ENCODE measurements at places on chromosomes 5 and 9. TPM values are rescaled to one million over a fixed set of nuclear protein-coding genes. Genes with fewer than 3 reads are reported as not detected.

DNA sequence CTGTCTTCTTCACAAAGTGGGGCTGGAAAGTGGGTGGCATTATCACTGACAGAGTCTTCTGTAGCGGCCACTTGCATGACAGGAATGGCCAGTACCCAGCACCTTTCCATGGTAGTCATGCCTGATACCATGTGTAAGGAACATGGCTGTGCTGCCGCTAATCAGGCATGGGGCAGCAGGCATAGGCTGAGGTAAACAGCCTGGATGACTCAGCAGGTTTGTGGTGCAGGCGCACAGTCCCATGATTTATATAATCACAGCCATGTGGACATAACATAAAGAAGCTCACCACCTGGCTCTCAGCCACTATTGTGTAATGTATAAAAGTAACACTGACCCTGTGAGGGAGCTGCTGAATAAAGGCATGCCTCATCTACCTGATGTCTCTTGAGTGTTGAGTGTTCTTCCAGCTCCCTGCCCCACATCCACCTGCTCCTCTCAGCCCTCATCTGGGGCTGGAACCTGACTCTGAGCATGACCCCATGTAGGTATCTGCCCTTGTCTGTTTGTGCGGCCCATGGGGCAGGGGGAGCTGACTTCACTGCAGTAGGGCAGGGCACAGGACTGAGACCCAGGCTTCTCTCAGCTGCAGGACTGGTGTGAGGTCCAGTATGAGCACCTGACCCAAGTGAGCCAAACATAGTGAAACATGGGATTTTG, 13.2 kb upstream of the ICE1 start:
- H3K27me3 ChIP-seq = no peaks in the 10 kb centered on the region
- H3K4me1 ChIP-seq = no peaks in the 10 kb centered on the region
- no peak for DNase-seq
- H3K4me3 ChIP-seq = peak overlapping the region; percentile 53
- H3K36me3 ChIP-seq = no peaks in the 10 kb centered on the region

The SPATA31A3 gene
- total RNA-seq = not detected

DNA sequence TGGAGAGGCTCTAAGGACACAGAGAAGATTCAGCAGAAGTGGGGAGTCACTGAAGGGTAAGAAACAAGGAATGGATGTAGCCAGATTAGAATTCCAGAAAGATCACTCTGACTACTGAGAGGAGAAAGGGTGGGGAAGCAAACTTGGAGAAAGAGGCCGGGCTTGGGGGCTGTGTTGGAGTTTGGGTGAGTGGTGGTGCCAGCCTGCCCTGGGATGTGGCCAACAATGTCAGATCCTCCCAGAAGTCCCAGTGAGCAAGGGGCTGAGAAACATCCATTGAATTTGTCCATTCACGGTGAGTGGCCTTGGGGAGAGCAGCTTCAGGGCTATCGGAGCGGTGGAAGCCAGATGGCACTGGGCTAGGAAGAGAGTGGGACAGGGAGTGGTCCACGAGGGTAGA, 60.4 kb downstream of the COL15A1 start:
- H3K36me3 ChIP-seq = no peaks in the 10 kb centered on the region
- no peaks in the 10 kb centered on the region for H3K27me3 ChIP-seq
- H3K4me3 ChIP-seq = no peak overlapping the region
- DNase-seq = no peak

DNA sequence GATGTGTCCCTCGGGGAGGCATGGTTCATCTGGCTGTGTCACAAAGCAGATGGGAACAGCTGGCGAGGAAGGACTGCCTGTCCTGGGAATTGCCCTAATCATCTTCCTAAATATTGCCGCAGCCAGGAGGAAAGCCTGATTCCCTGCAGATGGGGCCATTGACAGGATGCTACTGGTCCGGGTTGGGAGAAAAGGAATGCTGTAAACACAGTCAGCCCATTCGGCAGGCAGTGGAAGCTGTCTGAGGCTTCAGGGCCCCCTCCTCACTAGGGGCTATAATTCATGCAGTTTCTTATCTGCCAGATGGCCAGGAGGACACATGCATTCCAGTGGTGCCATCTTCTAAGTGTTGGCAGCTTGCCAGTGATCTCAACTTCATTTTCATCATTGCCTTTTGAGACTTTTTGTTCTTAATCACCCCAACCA, 110.3 kb downstream of the KCNIP1 start:
- no peaks in the 10 kb centered on the region for H3K4me1 ChIP-seq
- no peaks in the 10 kb centered on the region for H3K36me3 ChIP-seq
- DNase-seq = peak; percentile 55
- H3K4me3 ChIP-seq = no peak overlapping the region
- H3K27ac ChIP-seq = no peak overlapping the region

The SGCD gene
- 0.42 TPM for total RNA-seq

GRCh38 chr5:22663134-22663533, 190.0 kb downstream of the CDH12 start:
- no peaks in the 10 kb centered on the region for H3K27me3 ChIP-seq
- no peak overlapping the region for H3K27ac ChIP-seq
- H3K36me3 ChIP-seq = no peaks in the 10 kb centered on the region
- no peak for DNase-seq
- peaks cover 4% of the 10 kb centered on the region for H3K4me1 ChIP-seq

DNA sequence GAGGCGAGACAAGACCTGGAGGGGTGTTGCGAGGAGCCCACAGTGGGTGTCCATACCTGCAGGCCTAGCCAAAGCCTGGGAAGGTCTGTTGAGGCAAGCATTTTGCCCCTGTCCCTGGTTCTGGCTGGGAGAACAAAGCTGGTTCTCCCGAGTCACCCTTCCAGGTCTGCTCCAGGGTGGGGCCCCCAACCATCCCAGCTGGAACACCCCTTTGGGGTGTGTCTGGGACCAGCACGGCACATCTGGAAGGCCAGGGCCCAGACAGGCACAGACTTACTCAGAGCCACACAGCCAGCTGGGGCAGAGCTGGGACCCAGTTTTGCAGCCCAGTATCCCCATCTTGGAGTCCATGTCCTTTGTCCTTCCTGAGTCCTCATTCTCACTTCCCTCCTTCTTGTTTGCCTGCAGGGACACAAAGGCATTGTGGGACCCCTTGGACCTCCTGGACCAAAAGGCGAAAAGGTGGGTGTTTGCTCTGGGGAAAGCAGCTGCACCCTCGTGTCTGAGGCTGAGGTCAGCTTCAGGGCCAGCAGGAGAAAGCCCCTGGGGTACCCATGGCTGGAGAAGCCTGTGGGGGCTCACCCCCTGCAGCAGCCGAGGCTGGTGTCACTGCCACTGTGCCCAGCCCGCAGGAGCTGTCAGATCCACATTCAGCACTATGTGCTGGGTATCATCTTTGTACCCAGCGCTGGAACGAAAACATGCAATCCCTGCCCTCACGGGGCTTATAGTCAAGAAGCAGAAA, 38.4 kb upstream of the ORM1 start:
- no peak overlapping the region for H3K4me3 ChIP-seq
- H3K27me3 ChIP-seq = no peaks in the 10 kb centered on the region
- peaks cover 48% of the 10 kb centered on the region for H3K36me3 ChIP-seq
- no peak overlapping the region for H3K27ac ChIP-seq

The TAF11L5 gene
- total RNA-seq = not detected

DNA sequence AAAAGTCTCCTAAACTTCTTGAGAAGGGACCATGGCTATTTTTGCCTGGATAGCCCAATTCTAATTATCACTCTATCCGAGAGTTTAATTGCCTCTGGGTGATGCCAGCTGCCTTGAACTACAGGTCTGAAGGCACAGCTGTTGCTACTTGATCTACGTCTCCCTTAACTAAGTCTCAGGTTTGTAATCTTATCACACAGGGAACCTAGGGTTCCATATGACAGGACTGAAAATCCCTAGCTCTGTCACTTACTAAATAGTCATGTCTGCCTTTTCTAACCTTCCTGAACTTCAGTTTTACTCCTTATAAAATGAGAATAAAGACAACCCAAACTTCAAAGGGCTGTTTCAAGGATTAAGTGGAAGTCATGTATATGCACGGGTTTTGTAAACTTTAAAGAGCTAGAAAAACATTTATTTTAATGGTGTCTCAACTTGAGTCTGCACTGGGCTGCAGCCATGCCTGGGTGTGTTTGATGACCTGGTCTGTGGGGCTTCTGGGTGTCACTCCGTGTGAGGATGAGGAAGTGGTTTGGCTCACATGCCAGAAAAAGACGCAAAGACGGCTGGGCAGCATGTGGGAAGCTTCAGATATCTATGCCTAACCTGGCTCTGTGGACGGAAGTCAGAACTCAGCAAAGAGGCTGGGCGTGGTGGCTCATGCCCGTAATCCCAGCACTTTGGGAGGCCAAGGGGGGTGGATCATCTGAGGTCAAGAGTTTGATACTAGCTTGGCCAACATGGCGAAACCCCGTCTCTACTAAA, 129.3 kb upstream of the SLC44A1 start:
- no peaks in the 10 kb centered on the region for H3K36me3 ChIP-seq
- H3K27me3 ChIP-seq = no peaks in the 10 kb centered on the region
- no peak overlapping the region for H3K27ac ChIP-seq
- H3K4me3 ChIP-seq = no peak overlapping the region
- H3K4me1 ChIP-seq = peaks cover 18% of the 10 kb centered on the region

The SLC2A6 gene
- total RNA-seq = 11.6 TPM

The PCDHGB5 gene
- total RNA-seq = 13.9 TPM

- no peak overlapping the region for H3K27ac ChIP-seq
- DNase-seq = no peak
- peaks cover 77% of the 10 kb centered on the region for H3K36me3 ChIP-seq
- no peaks in the 10 kb centered on the region for H3K27me3 ChIP-seq
- no peak overlapping the region for H3K4me3 ChIP-seq
These were observed 5.1 kb downstream of the RNF14 start for GRCh38 chr5:141973871-141974595.

- no peaks in the 10 kb centered on the region for H3K36me3 ChIP-seq
- peaks cover 10% of the 10 kb centered on the region for H3K27me3 ChIP-seq
- H3K4me3 ChIP-seq = no peak overlapping the region
- DNase-seq = no peak
- no peak overlapping the region for H3K27ac ChIP-seq
- H3K4me1 ChIP-seq = no peaks in the 10 kb centered on the region
These were observed 35.5 kb upstream of the B4GALT1 start for GRCh38 chr9:33202552-33203201.

The COL15A1 gene
- total RNA-seq = 0.27 TPM

The ADAMTS2 gene
- 2.6 TPM for total RNA-seq
